ENCODE measurements at places on chromosomes 7 and 10.

GRCh38 chr7:45570797-45571196, 3.4 kb upstream of the ADCY1 start:
- no peak for DNase-seq

GRCh38 chr7:82633592-82633991, 190.0 kb upstream of the CACNA2D1 start:
- DNase-seq, result no peak

DNA sequence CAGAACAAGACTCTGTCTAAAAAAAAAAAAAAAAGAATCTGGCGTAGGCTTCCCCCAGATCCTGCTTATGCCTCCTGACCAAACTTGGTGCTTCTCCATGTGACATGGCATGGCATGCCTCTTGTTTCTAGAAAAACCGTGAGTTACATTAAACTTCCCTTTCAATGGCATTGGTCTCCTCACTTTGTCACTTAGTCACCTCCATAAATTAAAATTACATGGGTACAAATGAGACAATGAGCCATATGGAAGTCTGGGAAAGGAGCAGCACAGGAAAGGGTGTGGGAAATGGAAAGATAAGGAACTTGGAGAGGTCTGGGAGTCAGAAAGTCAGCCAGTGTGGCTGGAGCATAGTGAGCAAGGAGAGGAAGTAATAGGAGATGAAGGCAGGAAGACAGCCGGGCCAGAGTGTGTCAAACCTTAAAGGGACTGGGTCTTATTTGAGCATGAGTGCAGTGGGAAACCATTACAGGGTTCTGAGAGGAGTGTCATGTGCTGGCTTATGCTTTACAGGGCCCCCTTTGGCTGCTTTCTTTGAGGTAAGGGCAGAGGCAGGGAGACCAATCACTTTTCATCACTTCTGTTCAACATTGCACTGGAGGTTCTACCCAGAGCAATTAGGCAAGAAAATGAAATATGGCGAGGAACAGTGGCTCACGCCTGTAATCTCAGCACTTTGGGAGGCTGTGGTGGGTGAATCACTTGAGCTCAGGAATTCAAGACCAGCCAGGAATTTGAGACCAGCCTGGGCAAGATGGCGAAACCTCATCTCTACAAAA, 21.3 kb upstream of the ZMIZ2 start:
- no peak for DNase-seq

- no peak for DNase-seq
These were observed 33.1 kb upstream of the NEUROD6 start for GRCh38 chr7:31373337-31374289.

- DNase-seq, result no peak
These were observed 192.2 kb downstream of the ELAPOR2 start for GRCh38 chr7:86867163-86867762.

GRCh38 chr10:10292501-10292900, 725.2 kb upstream of the CELF2 start:
- no peak for DNase-seq

DNA sequence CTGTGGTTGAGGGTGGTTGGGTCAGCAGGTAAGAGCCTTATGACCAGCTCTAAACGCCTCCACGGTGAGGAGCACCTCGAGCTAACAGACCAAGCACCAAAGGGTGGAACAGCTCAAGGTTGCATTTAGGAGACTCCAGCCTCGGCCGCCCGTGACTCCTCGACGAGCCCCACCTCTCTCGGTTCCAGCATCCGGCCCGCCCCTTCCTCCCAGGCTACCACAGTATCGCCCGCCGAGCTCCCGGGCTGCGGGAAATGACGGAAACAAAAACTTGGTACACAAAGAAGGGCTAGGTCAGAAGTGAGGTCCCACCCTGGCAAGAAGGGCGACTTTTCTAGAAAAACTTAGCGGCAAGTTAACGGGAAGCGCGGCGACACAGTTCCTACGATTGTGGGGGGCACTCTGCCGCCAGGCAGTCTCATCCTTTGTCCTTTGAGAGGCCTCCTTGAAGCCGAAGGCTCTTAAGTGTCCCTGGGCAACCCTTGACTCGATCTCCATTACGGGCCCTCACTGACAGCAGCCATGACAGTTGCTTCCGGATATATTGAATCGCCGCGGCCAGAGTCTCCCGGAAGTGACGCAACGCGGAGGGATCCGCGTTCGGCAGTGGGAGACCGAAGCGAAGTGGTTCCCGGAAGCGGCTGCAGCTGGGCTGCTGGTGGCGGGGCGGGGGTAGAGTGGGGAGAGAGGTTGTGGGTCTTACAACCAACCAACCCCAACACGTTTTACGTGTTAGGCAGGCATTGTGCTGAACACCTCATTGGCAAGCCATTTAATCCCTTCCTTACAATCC, 40.2 kb upstream of the ZNF518A start:
- peak; percentile 94 for DNase-seq

DNA sequence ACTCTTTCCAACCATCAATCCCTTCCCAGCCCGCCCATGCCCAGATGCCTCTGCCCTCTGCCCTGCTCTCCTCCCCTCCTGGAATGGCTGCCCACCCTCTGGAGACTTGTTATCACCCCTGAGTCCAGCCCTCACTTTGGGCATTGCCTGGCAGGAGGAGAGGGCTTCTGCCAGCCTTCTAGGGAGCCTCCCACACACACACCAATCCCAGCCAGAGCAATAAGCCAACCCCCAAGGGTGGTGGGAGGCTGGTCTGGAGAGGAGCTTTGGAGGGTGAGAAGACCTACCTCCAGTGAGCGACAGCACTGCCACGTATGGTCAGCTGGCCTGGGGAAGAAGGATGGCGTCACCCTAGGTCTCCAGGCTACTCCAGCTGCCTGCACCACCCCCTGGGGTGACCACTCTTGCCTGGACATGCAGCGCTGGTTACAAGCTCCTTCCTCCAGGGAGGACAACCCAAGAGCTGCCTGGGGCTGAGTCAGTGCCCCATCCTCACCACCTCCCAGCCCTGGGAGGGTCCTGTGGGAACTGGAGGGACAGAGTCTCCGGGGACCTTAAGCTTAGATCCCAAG, 8.4 kb downstream of the C10orf105 start:
- no peak for DNase-seq

GRCh38 chr7:17027143-17027788, 145.5 kb upstream of the AGR3 start:
- no peak for DNase-seq

DNA sequence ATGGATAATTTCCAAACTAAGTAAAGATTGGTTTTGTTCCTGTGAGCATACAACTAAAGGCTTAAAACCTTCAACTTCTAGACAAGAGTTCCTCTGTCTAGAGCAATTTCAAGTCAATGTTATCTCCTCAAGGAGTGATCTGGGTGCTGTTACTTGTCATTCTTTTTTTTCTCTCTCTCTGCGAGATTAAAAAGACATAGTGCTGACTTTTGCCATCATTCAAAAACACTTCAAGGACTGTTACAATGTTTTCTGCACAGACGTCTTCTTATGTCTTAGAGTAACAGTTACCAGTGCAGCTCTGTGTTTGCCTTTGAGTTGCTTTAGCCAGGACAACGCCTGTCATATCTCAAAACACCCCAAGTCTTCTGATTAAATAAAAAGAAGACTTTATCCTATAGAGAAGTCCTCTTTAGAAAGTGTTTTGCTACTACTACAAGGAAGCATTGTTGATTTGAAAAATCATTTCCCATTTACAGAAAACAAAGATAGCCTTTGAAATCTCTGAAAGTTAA, 263.5 kb upstream of the FERD3L start:
- no peak for DNase-seq

DNA sequence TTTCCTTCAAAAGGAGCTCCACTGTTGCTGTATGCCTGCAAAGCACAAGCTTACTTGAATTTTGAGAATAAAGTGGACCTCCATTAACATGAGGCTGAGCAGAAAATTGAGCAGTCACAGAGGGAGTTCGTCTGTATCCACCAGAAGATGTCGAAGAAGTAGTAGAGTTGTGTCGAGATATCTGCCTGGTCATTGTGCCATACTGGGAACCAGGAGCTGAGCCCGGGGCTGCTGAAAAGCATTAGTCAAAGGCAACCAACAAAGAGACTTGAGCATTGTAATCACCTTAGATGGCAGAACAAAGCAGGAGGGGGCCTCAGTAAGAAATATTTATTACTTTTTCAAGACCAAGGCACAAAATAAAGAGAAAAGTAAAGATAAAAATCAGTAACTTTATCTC, 61.5 kb downstream of the PDSS1 start:
- DNase-seq, result no peak

- no peak for DNase-seq
These were observed 32.0 kb downstream of the SRRM3 start for GRCh38 chr7:76233538-76234281.

GRCh38 chr7:24406053-24406788, 122.2 kb downstream of the NPY start:
- no peak for DNase-seq

DNA sequence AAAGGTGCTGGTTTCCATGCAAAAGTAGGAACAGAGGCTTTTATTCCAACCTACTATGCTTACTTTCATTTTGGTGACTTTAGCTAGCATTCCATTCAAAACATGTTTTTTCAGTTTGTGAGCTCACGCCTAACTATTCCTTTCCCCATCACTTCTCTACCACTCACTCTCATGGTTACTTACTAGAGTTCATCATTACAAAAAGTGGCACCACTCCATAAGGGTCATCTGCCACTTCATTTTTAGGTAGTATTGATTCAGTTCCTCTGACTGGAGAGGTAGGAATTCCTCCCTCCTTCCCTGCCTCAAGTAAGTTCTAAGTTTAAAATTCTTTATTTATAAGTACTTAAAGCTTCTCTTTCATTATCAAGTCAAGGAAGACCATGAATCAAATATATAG, 543.1 kb downstream of the HTR7 start:
- DNase-seq, result no peak

- no peak for DNase-seq
These were observed 54.6 kb upstream of the ABCB4 start for GRCh38 chr7:87530126-87530525.

- no peak for DNase-seq
These were observed 265.9 kb upstream of the ZMIZ1 start for GRCh38 chr10:78802866-78803265.

DNA sequence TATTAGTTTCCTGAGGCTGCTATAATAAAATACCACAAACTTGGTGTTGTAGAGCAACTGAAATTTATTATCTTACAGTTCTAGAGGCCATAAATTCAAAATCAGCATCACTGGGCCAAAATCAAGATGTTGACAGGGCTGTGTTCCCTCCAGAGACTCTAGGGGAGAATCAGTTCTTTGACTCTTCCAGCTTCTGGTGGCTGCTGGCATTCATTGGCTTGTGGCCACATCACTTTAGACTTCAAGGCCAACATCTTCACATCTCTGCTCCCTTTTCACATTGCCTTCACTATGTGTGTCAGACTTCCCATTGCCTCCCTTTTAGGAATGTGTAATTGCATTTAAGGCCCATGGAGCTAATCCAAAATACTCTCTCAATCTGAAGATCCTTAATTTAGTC, 1.6 kb upstream of the MRPS33 start:
- no peak for DNase-seq

GRCh38 chr7:42745357-42746059, 166.4 kb downstream of the C7orf25 start:
- DNase-seq, result peak; percentile 38

GRCh38 chr10:132560241-132560731, 22.7 kb downstream of the INPP5A start:
- no peak for DNase-seq

GRCh38 chr7:6221340-6222319, 50.8 kb downstream of the CYTH3 start:
- DNase-seq, result no peak

- no peak for DNase-seq
These were observed 155.1 kb downstream of the GALNT11 start for GRCh38 chr7:152180587-152180986.

GRCh38 chr7:138429577-138430250, 30.3 kb upstream of the TRIM24 start:
- DNase-seq, result no peak

DNA sequence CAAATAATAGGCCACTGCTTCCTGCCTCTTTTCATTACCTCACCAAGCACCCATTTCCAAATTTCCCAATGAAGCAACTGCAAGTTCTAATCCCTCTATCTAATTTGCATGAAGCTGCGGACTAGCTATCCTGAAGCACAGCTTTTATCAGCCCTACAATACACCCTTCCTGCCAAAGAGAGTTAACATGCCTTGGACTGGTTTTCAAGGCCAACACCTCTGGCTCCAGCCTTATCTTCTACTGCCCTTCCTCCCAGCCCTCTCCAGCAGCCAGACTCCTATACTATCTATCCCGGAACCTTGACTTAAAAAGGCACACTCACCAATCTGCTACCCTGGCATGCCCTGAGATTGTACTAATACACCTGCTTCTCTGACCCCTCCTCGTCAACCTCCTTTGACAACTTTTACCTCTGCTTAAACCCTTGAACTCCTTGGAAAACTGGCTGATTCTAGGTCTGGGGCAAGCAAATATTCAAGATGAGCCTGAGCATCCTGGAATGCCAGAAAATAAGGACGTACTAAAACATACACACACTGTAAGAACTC, 73.4 kb downstream of the SGMS1 start:
- DNase-seq, result no peak

- DNase-seq, result no peak
These were observed 108.6 kb upstream of the TAC1 start for GRCh38 chr7:97623333-97623732.

DNA sequence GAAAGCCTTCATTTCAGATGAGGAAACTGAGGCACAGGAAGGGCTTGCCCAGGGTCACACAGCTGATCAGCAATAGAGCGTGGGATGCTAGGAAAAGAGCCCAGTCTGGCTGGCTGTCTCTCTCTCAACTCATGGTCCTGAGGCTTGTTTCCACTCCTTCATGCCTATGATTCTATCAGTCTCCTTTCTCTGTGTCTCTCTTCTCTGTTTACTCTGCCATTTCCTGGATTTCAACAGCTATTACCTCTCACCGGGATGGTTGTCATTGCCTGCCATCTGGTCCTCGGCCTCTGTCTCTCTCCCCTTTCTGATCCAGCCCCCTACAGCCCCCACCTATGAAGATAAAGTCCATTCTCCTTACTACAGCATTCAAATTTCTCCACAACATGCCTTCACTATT, 93.3 kb upstream of the AGBL3 start:
- DNase-seq, result no peak

GRCh38 chr10:24303522-24304310, 94.8 kb downstream of the KIAA1217 start:
- no peak for DNase-seq

GRCh38 chr10:117537436-117537903, 5.1 kb upstream of the EMX2 start:
- no peak for DNase-seq

Measured in activated T-cell treated with anti-CD3 and anti-CD28 coated beads, Interleukin-2, amount 50 U/mL, for 24 hours (primary cell).